ENCODE measurements at places on chromosomes 12 and 14.

DNA sequence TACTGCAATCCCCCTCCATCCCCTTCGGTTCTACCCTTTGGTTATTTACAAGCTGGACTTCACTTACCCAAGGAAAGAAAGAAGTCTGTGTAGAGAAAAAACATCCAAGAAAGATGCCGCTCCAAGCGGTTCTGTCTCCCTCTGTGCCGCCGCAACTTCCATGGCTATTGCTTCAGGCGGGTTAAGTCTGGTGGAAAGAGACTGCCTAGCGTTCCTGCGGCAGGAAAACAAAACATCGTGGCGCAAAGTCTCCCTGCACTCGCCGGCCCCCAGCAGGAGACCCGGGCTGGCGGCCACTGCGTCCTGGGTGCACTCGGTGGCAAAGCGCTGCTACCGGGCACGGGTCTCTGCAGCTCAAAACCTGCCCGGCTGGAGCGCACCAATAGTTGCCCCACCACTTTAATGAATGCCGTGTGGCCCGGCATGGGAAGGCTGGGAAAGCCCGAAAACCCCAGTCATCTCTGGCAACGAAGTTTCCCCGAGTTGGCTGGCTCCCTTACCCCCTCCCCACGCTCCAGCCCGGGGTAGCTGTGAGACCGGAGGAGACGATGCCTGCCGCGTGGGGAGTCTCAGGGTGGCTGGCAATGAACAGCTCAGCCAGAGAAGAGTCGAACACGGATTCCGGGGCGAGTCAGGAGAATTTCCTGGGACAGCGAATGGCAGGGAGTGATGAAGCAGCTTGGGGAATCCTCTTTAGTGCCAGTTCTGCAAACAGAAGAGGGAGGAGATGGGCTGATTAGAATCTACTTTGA, 3.5 kb upstream of the KCNK10 start:
- DNase-seq: no peak

GRCh38 chr14:104206281-104206904, 68.0 kb downstream of the KIF26A start:
- DNase-seq: no peak

DNA sequence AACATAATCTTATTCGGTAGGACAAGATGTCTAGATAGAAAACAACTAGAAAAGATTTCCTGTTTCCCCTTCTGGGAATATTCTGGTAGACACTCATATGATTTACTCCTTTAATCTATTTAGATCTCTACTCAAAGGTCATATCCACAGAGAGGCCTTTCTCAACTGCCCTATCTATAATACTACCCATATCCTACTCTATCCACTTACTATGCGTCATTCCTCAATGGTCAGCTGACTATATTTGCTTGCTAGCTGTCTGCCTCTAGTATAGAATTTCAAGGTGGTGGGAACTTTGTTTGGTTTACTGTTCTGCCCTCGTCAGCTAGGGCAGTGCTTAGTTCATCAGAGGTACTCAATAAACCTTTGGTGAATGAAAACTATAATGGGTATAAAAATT, 157.8 kb upstream of the PKP2 start:
- DNase-seq: no peak

- DNase-seq: no peak
These were observed 15.7 kb upstream of the SLC10A1 start for GRCh38 chr14:69812711-69813110.

- DNase-seq: no peak
These were observed 19.3 kb downstream of the GXYLT1 start for GRCh38 chr12:42125388-42125767.

DNA sequence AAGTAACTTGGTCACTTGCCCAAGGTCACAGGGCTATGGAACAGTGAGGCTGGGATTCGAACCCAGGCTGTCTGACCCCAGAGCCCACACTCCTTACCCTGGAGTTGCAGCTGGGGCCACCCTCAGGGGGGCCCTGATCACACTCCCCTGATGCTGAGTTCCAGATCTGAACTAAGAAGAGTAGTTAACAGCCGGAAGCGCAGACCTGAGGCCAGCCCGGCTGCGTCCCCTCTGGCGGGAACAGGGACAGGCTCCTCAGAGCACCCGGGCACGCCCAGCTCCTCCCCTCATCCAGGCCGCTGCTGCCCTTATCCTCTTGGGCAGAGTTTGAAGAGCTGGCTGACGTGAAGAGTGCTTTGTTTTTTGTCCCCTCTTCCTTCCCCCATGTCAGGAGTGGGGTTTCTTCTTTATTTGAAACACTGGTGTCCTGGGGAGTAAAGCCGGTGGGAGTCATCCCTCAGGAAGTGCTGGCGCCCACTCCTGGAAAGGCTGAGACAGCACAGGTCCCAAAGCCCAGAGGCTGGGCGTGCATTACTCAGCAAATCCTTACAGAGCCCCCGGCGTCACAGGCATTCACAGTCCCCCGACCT, 8.7 kb downstream of the PHB2 start:
- DNase-seq: no peak

DNA sequence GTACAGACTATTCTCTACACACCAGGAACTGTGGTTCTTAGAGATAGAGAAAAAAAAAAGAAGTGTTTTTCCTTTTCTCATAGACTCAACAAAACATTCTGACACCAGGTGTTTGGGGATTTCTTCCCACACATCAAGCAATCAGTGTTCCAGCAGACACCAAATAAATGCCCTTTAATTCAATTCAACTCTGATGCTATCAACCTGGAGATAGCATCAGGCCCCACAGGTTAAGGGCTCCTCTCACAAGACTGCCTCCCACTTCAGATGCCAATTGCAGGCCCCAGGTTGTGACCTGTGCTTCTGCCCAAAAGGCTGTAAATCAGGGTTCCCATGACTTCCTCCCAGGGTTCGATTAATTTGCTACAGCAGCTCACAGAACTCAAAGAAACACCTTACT, 36.7 kb downstream of the RPS29 start:
- DNase-seq: no peak

- DNase-seq: no peak
These were observed 52.4 kb downstream of the DUSP6 start for GRCh38 chr12:89299931-89300330.
